SK-N-DZ (cell line): ENCODE measurements at places on chromosomes 3 and 15.

DNA sequence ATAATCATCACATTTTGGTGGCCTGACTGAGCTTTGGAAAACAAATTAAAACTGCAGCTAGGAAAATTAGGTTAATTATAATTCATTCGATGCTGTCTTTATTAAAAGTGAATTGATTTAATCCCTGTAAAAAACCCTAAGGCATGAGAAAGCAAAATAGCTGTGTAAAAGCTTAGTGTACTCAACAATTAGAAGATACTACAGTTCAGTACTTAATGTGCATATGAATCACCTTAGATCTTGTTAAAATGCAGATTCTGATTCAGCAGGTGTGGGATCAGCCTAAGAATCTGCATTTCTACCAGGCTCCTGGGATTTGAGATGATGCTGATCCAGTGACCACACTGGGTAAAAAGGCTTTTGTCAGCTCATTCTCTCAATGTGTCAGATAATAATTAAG, 559.9 kb upstream of the GOLIM4 start:
- no peak for DNase-seq

- DNase-seq = no peak
Measured at GRCh38 chr15:67766968-67767367, 58.3 kb upstream of the SKOR1 start.

GRCh38 chr3:15797642-15798303, at the start of gene ANKRD28:
ANKRD28 (minus strand) TSS chr3:15797979; CDS start chr3:15796521, 1,458 bp downstream.
- peak; percentile 41 for DNase-seq

DNA sequence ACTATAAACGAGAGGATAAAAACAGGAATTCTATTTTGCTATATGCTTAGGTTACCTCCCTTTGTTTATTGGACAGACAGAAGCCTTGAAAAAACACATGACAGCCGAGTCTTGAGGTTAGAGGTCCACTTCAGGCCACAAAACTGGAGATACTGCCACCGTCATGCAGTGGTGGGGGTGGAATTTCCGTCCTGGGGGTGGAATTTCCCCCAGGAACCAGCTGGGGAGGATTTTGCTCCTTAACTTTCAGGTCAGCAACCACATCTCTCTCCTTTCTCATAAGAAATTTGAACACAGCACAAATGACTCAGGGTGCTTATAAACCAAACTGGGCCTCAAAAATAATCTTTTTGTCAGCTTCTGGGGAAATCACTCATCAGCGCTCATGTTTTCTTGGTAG, 545.8 kb upstream of the ADAMTS9 start:
- no peak for DNase-seq

DNA sequence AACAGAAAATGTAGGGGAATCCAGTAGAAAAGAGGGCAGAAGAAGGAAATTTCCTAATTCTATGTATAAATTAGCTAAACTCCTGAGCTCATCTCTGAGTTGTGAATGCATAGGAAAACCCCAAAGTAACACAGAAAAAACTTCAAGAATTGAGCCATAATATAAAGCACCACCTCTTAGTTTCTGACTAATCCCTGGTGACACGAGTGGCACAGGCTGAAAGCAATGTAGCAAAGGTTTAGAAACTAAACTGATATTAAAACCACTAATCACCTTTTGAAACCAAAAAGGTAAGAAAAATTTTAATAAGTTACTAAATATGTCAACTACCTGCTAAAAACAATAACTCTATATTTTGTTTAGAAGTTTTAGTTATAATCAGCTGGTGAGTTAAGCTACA, 255.6 kb upstream of the NECTIN3 start:
- no peak for DNase-seq

DNA sequence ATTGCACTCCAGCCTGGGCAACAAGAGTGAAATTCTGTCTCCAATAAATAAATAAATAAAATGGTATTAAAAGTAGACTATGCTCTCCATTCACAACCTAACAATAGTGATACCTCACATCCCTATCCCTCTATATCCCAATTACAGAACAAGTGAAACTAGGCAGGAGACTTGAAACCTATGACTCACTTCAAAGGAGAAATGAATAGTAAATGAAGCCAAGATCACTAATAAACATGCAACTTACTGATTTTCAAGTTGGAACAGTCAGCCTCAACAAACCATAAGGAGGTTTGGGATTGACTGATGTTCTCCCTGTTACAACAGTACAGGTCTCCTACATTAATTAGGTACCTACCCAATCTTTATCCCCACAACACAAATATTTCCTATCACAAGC, 103.4 kb downstream of the GSK3B start:
- DNase-seq = no peak

- no peak for DNase-seq
Measured at GRCh38 chr3:141383555-141384129, 15.3 kb downstream of the ZBTB38 start.

- DNase-seq = no peak
Measured at GRCh38 chr3:138256022-138256421, 68.9 kb downstream of the ARMC8 start.

DNA sequence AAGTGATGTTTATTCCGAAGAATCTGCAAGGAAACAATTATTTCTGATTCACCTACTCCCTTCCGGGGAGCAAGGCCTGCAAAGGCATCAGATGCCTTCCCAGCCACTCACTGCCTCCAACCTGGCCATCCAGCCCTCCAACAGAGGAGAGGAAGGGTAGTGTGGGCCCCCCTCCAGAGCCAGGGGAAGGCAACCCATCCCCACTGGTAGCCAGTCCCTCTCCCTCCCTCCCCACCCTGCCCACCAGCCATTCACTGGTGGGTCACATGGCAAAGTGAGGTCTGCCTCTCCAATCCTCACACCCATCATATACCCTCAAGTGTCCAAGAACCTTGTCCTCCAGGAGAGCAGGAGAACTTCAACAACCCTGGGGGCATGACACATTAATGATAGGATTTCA, 2.4 kb upstream of the VIPR1 start:
- DNase-seq = no peak

DNA sequence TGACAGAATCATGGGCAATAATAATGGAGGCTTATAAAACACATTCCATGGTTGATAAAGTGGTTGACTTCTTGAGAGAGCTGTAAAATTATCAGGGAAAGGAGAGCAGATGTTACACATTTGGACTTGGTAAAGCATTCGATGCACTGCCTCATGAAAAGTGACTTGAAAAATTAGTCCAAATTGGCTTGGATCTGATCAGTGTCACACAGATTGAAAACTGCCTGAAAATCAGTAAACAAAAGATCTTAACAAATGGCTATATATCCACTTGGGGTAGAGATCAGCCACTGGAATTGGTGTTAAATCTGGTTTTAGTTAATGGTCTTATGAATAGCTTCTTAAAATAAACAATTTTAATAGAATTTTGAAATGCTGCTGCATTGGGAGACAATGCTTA, 20.3 kb downstream of the SHOX2 start:
- DNase-seq = no peak

- no peak for DNase-seq
Measured at GRCh38 chr15:70559265-70560239, 203.8 kb downstream of the UACA start.

DNA sequence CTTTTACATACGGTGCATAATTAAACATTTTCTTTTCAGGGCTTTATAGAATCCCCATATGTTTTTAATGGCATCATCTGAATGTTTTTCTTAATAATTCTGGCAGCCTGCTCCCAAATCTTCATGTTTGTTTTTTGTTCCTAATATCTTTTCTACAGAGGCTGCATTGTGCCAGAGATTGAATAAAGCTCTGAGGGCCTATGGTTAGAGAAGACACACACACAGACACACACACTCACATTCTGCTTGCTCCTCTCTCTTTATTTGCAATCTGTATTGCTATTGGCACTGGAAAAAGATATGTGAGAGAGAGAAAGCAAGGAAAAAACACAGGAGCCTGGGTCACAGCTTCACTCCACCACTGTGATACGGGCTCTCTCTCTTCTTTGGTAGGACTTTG, 136.0 kb downstream of the MECOM start:
- no peak for DNase-seq

- DNase-seq = no peak
Measured at GRCh38 chr3:185212559-185212958, 41.3 kb downstream of the EHHADH start.

GRCh38 chr15:92733934-92734521, 78.5 kb upstream of the FAM174B start:
- peak; percentile 38 for DNase-seq

GRCh38 chr15:59594493-59594942, 17.1 kb upstream of the GCNT3 start:
- no peak for DNase-seq

- DNase-seq = no peak
Measured at GRCh38 chr15:91913560-91913959, 60.1 kb downstream of the SLCO3A1 start.

GRCh38 chr3:191795196-191795595, 334.2 kb downstream of the PYDC2 start:
- no peak for DNase-seq

GRCh38 chr15:64210371-64210770, 47.5 kb upstream of the PPIB start:
- DNase-seq = no peak

DNA sequence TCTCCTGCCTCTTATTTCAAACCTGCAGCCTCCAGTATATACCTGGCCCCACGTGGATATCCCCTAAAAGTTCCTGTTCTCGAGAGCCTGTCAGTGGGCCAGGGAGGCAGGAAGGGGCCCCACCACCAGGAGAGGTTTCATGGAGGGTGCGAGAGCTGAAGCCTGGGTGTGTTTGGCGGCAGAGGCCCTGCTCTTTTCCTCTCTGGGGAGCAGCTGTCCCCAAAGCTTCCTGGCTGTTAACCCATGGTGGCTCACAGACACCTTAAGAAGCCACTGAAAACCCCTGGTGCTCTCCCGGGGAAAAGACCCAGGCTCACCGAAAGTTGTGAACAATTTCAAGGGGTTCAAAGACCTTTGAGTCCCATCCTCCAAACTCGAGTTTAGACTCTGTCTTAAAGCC, 1.1 kb downstream of the PRRT3 start:
- DNase-seq = no peak

GRCh38 chr3:8561370-8561769, 59.7 kb downstream of the LMCD1 start:
- DNase-seq = no peak

DNA sequence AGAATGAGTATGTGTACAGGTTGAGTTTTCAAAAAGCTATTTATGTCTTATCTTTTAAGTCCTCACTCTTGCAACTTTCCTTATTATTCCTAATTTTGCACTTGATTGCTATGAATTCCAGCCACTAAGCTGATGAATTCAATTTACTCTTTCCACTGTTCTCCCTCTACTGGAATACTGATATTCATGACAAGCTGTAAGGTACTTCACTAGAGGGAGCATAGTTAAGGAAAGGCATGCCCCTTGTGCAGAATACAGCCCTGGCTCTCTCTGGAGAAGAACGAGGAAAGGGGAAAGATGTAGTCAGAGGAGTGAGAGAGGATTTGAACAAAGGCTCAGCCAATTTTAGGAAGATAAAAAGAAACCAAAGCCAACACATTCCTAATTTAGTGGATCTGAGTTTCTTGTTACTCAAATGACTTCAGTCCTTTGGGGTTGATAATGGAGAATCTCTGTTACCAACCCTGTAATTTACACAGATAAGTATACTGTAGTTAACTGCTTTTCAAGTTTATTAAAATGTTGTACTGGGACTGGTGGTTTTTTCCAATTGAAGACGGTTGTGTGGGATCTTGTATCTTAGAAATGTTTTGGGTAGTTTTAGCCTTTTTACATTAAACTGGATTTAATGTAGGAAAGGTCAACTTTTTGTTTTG, 4.0 kb downstream of the SCAANT1 start:
- DNase-seq = no peak

GRCh38 chr3:171056528-171056927, 30.0 kb upstream of the SLC2A2 start:
- no peak for DNase-seq

DNA sequence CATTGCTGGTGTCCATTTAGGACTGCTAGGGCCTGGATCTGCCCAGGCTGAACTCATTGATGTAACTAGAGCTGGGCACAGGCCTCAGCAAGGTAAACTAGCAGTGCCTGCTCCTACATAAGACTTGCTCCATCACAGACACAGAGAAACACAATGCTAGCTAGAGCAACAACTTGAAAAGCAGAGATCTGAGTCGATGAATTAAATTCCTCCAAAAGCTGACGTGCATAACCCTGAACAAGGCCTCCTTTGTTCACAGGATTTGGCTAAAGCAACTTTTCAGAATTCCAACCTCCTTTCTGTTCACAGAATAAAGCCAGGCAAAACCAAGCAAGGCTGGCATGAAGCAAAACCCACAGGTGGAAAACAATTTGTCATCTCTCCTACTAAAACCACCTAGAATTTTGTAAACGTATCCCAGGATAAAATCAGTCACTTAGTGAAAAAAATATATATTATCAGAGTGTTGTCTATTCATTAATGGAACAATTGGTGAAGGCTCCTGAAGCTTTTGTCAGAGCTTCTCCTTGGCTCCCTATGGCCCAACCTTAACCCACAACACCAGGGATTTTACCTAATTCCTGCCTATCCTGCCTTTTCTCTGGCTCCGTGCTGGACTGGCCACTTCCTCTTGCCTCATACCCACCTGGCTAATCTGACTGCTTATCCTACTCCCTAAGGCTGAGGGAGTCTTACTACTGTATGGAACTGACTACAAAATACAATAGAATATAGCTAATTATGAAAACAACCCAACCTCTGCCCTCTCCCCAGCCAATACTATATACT, 39.9 kb downstream of the PLCH1 start:
- no peak for DNase-seq

GRCh38 chr3:172519740-172520139, 3.5 kb downstream of the TNFSF10 start:
- no peak for DNase-seq

GRCh38 chr15:36886191-36886590, 214.2 kb downstream of the MEIS2 start:
- no peak for DNase-seq

- DNase-seq = no peak
Measured at GRCh38 chr3:55483196-55484095, 3.7 kb downstream of the WNT5A start.
